Caudate nucleus (tissue), 63 donors: ENCODE measurements at places on chromosomes 6 and 20.
A peak's percentile ranks its signal among the peaks of the same experiment; 100 is the strongest.

GRCh38 chr6:122904166-122904565, 91.9 kb upstream of the CLVS2 start:
- no peak for DNase-seq

DNA sequence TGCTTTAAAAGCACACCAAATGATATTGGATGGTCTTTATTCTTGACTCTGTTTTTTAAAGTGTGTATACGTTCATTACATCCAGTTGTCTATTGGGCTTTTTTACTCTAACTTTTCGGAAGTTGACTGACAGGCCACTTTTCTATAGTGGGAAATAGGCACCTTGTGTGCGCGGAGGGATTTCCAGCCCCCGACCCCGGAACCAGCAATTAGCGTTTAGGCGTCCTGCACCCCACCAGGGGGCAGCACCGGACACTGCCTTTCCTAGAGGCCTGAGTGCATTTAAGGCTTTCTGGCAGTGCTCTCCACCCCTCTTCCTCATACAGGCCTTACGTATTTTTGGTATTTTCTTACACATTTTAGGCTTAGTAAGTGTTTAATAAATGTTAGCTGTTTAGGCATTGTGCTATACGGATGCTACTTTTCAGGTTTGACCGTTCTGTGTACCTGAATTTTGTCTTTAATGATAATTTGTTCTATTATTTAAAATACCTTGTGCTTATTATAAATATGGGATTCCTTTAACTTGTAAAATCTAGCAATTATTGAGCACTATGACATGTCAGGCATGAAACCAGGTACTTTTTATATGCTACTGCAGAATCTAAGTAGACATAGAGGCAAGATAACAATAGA, 231.8 kb downstream of the BCKDHB start:
- DNase-seq = no peak

DNA sequence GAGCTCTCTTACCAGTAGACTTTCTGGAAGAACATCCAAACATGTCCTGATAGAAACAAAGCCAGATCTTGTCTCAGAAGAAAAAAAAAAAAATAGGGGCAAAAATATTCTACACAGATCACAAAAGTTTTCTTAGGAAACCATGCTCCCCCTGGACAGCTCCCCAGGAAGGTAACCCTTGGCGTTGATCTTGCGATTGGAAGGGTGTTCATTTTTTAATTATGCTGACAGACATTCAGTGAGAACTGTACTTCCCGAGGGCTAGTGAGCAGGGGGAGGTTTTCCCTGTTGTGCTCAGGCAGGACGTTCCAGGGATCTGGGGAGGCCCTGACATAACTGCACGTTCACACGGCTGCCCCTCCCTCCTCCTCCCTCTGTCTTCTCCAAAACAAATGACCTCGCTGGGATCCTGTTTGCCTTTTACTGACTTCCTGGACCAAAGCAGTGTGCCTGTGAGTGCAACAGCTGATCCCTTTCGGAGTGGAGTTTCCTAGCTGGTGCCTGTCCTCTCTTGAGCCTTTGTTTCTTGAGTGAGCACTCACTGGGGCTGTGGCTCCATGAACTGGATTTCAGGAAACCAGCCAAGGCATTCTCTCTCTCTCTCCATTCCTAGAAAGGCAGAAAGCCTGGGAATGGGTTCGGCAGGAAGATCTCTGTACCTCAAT, 46.7 kb downstream of the MARCKS start:
- DNase-seq = no peak

DNA sequence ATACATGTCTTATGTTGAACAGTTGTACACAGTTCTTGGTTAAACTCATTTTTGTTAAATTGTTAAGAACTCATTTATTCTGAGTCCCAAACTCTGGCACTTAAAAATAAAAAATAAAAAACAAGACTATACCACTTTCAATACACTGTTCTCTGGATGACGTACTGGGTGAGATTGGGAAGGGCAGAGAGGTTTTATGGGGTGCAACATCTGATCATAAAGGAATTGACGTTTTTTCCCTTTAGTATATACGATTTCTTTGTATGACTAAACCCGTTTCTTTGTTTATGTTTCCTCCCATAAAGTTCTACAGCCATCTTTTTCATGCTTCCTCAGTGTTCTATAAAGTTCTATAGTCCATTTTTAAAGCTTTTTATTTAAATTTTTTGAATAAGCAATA, 69.1 kb downstream of the TRMT11 start:
- no peak for DNase-seq

DNA sequence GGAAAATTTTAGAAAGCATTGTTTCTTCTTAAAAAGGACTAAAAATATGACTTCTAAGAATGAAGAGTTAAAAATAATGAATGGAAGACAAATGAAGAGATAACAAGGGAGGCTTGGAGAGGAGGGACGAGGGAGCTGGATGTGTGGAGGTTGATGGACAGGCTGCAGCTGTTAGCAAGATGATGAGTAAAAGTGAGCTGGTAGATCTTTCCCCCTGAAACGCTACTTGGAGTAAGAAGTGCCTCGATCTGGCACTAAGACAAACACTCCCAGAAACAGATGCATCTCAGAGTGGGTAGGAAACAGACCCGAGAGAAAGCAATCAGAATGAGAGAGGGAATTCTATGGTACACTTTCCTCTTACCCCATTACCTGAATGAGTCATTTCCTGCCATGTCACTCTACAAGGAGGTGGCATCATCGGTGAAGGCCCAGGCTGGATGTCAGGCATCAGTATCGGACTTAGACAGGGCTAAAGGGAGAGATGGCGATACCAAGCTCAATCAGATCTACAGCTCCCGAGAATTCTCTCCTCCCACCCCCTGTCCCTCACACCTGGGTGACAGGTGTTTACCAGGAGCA, 154.1 kb upstream of the BMP2 start:
- DNase-seq = no peak

DNA sequence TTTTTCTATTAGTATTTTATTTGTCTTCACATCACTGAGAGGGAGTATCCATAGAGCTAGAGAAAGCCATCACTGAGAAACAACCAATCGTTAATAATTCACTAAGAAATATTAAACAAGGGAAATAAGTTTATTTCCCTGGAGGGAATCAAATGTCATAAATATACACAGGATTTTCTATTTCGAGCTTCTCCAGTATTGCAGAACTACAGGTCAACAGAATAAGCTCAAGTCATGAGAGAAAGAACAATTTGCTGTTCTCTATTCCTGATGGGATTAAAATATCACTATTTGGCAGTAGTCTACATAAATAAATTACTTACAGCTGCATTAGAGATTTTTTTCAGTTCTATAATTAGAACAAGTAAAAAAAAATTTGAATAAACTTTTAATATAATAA, 2.2 kb upstream of the FAM162B start:
- DNase-seq = no peak

DNA sequence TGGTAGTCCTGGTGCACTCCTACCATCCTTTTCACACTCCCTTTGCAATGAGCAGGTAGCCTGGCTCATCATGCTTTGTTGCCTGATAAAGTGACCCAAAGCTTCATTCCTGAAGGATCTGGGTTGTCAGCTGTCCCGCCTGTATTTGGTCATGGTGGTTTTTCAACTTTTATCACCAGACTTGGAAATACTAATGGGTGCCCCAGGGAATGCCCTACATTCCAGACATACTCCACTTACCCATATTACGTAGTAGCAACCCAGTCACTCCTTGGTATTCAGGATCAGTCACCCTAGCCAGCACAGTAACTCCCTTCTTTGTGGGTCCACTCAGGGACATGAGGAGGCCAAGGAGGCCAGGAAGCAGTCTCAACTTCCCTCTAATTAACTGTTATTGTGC, 199.2 kb downstream of the MAFB start:
- DNase-seq = no peak

DNA sequence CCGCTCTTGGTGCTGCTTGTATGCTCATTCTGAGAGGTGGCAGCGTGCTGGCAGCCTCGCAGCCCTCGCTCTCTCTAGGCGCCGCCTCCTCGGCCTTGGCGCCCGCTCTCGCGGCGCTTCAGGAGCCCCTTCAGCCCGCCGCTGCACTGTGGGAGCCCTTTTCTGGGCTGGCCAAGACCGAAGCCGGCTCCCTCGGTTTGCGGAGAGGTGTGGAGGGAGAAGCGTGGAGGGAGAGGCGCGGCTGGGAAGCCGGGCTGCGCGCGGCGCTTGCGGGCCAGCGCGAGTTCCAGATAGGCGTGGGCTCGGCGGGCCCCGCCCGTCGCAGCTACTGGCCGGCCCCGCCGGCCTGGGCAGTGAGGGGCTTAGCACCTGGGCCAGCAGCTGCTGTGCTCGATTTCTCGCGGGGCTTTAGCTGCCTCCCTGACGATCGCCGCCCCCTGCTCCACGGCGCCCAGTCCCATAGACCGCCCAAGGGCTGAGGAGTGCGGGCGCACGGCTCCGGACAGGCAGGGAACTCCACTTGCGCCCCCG, 19.5 kb upstream of the FAM8A1 start:
- DNase-seq = peak; percentile 16

DNA sequence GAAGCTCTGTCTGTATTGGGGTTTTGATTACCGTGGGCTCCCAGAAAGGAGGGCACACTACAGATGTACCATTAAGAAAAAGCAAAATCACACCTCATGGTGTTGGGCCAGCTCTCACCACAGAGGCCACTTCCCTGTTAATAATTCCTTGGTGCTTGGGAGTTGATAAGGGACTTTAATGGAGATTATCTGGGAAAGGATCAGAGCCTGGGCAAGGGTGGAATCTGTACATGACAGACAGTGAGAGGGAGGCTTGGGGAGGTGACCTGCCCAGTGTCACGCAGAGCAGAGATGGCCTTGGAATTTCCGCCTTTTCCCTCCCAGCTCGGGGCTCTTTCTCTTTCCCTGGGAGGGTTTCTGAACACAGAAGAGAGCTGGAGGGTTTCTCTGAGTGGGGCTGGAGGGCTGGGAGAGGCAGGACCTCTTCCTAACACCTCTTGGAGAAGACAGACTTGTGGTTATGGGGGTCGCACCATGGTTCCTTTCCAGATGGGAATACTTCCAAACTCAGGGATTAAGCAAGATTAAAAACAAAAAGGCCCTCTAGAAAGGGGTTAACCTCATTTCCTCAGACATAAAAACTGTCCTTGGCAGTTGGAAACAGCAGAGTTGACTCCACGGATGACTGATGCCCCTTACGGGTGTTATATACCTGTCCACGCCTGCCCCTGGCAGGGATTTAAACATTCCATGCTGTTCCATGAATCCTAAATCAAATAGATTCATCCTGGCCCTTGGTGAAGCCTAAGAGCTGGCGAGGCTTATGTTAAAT, 16.8 kb upstream of the KCNK16 start:
- no peak for DNase-seq

DNA sequence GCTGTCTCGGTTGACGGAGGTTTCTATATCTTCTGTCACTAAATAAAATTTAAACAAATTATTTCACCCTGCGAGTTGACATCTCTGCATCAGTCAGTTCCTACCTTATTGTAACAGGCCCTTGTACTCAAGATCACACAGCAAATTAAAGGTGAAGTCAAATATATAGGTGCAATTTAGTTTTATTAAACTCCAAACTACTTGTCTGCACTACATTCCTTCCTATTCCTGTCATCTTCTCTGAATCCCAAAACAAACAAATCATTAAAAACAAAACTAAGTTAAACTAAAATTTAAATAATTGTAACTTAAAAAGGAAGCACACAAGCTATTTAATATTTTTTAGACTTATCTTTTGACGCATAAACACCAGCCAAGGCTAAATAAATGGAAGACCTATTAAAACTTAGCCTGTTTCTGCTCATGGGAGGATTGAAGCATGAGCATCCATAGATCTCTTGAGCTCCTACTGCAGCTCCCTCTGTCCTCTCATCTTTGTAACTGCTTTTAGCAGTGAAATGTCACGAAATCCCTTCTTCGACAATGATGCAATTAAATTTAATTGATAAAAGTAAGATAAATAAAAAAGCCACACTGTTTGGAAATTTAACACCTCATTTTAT, 1152.3 kb upstream of the GJE1 start:
- no peak for DNase-seq

DNA sequence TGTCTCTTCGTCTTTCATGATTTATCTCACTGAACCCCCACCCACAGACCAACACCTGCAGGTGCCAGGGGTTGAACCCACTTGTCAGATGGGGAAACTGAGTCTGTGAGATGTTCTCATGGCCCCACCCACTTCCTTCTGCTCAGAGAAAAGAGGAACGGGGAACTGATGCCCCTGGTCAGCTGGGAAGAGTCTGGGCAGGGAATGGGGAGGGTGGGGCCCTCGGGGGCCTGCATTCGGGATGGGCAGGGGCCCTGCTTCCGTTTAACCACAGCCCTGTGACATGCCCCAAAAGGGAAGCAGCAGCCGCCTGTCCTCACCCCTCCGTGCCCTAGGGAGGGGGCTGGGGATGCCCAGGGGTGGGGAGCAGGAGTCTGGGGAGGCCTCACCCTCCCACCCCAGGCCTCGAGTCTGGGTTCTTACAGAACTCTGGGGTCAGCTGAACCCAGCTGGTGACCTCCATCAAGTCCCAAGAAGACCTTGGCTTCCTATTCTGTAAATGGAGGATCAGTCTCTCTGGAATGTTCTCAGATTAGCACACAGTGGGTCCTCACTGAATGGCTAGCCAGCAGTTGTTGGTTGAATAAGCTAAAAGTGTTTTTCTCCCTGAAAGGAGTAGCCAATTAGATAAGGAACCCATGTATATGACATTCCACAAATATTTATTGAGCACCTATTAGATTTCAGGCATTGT, 81.5 kb downstream of the CEBPB start:
- DNase-seq = no peak

DNA sequence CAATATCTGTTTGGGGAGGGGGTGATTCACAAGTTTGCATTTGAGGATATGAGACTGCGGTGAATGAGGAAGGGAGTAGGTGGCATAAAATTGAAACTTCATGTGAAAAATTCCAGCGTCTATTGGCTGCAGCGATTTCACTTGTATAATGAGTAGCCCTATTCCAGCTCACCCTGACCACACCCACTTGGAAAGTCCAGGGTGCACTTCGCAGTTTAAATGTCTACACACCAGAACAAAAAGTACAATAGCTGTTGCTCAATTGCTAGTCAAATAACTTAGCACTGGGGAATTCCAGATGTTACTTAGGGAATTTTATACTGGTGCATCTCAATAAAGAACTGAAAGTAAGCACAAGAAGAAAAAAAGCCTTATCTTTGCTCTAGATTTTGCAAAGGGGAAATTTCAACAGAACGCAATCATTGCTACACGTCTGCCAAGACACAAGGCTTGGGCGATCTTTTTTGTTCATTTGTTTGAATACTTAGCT, 6.3 kb downstream of the TNFAIP3 start:
- DNase-seq = no peak

DNA sequence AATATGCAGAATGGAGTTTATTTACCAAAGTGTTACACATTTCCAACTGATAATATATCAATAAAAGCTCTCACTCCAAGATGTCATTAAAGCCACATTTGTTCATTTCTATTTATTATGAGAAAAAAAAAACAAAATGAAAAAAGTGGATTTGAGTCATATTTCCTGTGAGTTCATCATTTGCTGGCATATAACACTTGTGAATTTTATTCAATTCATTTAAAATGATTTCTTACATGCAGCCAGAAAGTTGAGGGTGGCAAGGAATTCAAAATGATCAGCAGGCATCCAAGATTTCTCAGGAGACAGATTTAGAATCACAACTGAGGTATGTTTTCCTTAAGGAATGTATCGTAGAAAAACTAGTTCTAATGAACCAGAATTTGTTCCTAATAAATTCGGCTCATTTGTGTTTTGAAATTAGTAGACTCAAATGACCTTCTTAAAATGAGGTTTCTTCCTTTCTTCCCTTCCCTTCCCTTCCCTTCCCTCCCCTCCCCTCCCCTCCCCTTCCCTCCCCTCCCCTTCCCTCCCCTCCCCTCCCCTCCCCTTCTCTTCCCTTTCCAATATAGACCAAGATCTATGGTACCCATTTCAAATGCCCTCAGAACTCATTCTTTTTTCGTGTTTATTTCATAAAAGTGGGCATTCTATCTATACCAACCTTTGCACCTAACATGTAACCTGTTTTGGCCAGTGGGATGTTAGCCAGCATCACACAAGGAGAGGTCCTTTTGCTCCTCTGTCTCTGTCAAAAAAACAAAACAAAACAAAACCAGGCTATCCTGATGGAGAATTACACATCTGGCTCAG, 357.9 kb upstream of the TSHZ2 start:
- no peak for DNase-seq
